ENCODE measurements at places on chromosomes 13 and 19.

- no peak for DNase-seq
Measured at GRCh38 chr13:24284889-24285565, 24.4 kb upstream of the C1QTNF9 start.

DNA sequence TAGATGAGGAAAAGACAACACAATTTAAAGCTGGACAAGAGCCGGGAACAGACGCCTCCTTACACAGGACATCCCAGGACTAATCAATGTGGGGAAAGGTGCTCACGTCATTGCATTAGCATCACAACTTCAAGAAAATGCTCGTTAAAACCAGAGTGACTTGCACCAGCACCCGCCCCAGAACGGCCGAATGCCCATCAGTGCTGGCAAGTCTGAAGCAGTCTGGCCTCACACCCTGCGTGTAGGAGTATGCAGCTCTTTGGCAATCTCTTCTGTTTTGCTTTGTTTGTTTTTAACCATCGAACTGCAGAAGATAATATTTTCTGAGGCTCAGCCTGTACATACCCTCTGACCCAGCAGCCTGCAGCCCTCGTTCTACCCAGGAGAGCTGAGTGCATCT is 44.8 kb upstream of the LDLR start:
- no peak for DNase-seq

DNA sequence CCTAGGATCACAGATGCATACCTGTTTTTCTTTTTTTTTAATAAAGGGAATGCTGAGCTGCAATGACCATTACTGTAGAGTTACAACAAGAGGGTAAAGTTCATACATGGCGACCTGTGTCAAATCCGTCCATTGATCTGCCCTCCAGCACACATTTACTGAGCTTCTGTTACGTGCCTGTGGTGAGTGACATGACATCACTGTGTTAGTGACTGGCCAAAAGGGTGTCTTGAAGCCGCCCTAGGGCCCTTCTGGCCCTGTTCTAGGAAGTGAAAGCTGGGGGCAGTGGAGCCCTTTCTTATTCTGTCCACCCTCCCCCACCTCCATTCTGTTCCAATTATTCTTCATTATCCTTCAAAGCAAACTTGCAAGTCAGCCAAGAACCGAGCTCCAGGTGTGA is 66.3 kb downstream of the ZIC5 start:
- peak; percentile 23 for DNase-seq

- no peak for DNase-seq
Measured at GRCh38 chr13:58085819-58086218, 454.3 kb downstream of the PCDH17 start.

GRCh38 chr19:17553256-17553655 is 2.2 kb upstream of the COLGALT1 start:
- DNase-seq = peak; percentile 68

DNA sequence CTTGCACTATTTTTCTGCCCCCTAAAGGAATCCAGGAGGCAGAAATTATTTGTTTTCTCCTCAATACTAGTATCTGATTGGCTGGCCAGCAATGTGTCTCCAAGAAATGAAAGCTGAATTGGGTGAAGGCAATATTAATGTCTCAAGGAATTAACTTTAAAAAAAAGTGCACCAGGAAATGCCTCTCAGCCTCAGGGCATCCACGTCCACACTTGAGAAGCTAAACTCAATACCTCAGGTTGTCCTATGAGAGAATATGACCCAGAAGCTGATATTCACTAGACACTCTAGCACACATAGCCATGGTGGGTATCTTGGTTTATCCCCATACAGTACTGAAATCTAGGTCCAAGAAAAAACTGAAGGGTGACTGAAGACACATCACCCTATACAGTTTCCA is 2.1 kb downstream of the ZNF91 start:
- no peak for DNase-seq

DNA sequence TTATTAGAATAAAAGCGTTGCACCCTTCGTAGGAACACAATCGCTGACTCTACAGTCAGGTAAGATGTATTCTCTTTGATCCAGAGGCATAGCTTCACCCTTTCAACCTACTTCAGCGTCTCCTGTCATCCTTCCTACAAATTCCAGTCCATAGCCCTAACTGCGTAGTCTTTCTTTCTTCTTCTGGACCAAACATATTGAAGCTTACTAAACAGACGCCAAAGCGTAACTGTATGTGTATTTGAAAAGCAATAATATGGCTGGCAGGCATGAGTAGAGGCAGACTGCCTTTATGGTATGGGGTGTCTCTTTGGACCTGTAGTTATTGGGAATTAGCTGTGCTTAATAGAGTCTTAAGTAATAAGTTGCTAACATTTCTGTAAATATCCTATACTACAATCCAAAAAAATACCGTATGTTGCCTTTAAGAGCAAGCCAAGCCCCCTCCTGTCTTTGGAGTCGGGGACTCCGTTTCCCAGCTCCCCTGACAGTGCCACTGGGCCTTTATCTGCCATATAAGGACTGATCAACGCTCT is 392 bp upstream of the ZNF548 start:
- no peak for DNase-seq

GRCh38 chr13:91167706-91168385 is 179.6 kb upstream of the MIR17HG start:
- peak; percentile 43 for DNase-seq

GRCh38 chr19:35915443-35915842 is 7.3 kb upstream of the TYROBP start:
- no peak for DNase-seq

- DNase-seq = no peak
Measured at GRCh38 chr19:38687837-38688378, 40.5 kb downstream of the ACTN4 start.

GRCh38 chr13:34507630-34508029 is 434.4 kb upstream of the NBEA start:
- no peak for DNase-seq

GRCh38 chr13:41512441-41512840 is 55.1 kb downstream of the RGCC start:
- no peak for DNase-seq

- no peak for DNase-seq
Measured at GRCh38 chr13:43558326-43558725, 228.4 kb downstream of the ENOX1 start.

DNA sequence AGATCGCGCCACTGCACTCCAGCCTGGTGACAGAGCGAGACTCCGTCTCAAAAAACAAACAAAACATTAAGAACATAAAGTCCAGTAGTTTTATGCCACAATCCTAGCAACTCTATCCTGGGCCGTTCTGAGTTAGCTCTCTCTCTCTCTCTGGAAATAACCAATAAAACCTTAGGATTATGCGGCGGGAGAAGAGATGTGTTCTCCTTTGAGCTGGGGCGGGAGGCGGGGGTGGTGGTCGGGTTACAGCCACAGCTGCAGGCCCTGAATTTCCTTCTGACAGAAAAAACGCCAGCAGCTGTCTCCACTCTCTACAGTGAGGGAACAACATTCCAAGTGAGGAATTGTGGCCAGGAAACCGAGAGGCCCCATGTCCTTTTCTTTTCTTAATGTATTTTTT is 9.1 kb upstream of the PNMA8A start:
- peak; percentile 61 for DNase-seq

DNA sequence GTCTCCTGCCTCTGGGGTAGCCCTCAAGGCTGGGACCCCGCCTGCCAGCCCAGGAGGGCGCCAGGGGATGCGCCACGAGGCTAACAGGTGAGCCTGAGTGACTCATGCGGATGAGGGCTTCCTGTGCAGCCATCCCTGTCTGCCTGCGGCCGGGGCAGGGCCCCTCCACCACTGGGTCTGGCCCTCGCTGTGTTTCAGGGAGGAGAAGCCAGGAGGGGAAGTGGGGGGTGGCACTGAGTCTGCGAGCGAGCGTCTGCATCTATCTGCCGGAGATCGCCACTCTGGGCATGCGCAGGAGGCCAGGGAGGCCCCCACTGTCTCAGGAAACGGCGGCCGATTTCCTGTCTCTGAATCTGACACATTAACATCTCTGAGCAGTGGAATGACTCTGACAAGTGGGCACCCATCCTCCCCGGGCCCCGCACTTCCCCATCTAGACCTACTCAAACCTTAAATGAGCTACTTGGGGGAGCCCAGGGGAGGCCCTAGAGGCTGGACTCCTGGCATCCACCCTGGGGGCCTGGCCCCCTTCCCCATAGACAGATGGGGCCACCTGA is 19.7 kb downstream of the RFX1 start:
- no peak for DNase-seq

DNA sequence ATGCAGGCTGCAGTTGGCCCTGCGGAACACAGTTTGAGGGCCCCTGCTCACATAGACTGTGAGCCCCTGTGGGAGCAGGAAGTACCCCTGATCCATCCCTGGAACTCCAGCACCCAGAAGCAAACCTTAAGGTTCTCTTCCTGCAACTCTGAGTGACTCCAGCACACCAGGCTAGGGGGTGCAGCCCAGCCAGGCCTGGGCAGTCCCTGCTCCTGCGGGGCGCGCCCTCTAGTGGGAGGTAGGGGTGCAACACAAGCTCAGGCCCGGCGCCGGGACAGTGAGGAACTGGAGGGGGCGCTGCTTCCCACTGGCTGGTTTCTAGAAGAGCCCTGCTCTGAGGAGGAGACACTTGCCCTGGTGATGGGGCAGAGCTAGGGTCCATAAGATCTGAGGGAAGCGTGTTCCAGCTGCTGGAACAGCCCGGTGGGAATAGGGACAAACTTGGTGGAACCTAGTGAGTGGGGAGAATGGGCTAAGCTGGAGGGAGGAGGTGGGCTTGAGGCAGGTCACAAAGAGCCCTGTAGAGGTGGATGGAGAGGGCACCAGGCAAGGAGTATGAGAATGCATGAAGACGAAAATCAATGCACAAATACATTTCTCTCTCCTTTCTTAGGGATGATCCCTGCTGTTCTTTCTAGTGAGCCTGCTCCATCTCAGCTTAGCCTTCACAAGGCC is 5.0 kb downstream of the ZSCAN5A start:
- DNase-seq = peak; percentile 67

GRCh38 chr13:48571126-48571913 is 38.4 kb upstream of the RCBTB2 start:
- DNase-seq = no peak

GRCh38 chr13:75102001-75102716 is 379.8 kb downstream of the TBC1D4 start:
- peak; percentile 12 for DNase-seq

- DNase-seq = no peak
Measured at GRCh38 chr19:6076675-6077463, 33.4 kb downstream of the RFX2 start.

DNA sequence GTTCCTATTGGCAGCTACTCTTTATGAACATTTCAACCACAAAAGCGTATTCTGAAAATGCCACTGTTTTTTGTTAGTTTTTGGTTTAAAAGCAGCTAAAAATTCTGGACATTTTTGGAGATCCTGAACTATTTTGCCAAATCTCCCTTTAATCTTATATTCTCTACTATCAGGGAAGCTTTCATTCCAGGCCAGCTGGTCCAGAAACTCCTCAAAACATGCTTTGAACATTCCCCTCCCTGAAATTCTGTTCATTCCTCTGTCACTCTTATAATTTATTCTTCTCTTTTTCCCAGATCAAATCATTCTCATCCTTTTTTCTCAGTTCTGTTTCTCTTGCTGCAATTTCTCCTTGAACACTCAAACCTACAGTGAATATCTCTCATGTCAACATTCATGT is 790.9 kb upstream of the ARGLU1 start:
- no peak for DNase-seq

DNA sequence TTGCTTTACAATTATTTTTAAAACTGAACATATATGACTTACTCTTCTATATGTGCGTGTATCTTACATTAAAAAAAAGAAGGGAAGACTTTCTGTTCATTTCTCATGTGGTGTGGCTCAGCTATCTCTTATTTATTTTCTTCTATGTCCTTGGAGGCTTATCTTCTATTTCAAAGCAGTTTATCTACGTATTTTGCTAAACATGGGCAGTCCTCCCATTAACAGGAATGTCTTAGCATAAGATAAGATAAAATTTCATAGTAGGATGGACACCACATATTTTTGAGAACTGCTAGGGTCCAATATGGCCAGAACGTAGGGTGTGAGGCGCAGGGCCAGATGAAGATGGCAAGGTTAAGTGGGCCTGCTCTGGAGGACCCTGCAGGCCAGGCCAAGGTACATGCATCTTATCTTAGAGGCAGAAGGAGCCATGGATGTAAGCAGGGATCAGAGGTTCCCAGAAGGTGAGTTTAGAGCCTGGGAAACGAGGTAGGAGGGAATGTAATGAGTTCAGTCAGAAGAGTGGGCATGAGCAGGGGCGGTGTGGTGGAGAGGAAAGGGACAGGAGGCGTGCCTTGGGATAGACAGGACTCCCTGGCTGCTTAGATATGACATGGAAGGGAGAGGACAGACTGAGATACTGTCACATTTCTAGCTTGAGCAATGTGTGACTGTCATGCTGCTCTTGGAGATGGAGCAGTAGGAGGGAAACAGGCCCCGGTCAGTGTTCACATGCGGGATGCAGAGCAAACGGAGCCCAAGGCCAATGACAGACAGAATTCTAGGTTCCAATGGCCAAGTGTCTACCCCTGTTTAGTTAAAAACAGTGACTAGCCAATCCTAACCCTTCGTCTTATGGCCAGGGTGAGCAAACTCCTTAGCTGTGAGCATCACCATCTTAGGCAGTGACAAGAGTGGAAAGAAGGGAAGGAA is 68.6 kb upstream of the MEDAG start:
- DNase-seq = no peak

GRCh38 chr19:30364866-30365800 is 7.1 kb upstream of the ZNF536 start:
- no peak for DNase-seq

DNA sequence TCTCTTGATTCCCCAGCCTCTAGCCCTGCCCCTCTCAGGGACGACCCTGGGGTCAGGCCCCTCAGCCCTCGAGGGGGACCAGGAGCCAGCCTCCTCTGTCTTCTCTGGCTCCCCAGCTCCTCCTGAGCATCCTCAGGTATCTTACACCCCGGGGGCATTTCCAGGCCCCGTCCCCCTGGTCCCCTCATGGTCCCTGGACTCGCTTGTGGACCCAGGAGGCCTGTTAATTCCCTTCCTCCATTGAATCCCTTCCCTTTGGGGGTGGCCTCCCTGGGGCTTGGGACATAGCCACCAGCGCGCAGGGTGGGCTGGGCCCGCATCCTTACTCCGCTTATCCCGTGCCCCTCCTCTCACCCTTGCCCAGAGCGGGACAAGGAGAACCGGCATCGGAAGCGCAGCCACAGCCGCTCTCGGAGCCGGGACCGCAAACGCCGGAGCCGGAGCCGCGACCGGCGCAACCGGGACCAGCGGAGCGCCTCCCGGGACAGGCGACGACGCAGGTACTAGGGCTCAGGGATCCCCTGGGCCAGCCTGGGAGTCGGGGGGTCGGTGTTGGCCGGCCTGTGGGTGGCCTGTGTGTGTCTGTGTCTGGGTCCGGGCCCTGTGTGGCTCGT is 4.1 kb downstream of the U2AF2 start:
- no peak for DNase-seq

DNA sequence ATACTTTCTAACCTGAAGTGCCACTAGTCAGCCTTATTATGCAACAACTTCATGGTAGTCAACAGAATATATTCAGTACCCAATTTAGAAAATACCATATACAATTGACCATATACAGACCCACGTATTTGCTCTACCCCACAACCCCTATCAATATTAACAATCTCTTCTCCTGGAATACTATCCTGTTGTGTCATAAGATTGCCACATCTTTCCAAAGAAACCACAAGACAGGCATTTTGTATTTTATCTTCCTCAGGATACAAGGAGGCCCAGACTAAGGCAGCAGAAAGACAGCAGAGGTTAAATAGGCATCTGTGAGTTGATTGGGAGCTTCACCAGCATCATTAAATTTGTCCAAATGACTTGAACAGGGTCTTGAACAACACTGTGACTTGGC is 4.5 kb downstream of the SPART start:
- no peak for DNase-seq

GRCh38 chr19:5250127-5250659 is 90.4 kb downstream of the PTPRS start:
- no peak for DNase-seq

Measured in NCI-H82 (cell line).